ENCODE measurements at places on chromosomes 2 and 18.

DNA sequence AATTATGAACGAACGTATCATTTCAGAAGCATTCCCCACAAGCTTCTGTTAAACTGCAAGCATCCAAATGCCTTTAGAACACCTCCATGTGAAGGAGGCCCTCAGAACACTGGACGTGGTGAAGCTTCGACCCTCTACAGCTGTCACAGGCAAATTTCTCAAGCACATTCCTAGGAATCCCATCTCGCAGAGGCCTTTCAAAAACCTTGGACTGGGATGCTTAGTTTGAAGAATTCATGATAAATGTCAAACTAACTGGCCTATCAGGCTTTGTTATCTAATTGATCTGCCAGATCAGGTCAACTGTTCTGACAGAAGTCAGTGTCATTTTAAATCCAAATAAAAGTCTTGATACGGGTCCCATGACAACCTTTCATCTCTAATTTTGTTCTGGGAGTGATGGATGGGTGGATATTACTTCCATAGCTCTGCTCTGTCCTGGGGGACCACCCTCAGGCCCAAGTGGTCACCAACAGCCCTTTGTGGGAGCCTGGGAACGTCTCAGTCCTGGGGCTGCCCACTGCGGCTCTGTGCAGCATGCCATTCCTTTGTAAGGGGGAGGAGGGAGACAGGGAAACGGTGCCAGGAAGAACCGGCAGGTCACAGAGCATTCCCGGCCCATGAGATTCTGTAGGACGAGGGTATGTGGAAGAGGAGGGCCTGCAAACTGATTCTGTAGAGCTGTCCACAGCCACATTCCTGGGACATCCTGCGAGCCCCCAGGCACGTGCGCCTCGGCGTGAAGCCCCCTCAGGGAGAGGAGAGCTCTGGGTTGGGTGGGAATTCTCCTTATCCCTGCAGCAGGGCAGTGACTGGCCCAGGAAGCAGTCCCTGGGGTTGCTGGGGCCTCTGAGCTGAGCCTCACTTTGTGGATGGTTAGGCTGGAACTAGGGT, 59.1 kb upstream of the PXDN start:
- no peak for DNase-seq

- DNase-seq: no peak
These were observed 22.5 kb downstream of the MAP3K2 start for GRCh38 chr2:127365211-127365643.

- DNase-seq: no peak
These were observed 374.8 kb downstream of the SLC4A3 start for GRCh38 chr2:220002251-220002650.

DNA sequence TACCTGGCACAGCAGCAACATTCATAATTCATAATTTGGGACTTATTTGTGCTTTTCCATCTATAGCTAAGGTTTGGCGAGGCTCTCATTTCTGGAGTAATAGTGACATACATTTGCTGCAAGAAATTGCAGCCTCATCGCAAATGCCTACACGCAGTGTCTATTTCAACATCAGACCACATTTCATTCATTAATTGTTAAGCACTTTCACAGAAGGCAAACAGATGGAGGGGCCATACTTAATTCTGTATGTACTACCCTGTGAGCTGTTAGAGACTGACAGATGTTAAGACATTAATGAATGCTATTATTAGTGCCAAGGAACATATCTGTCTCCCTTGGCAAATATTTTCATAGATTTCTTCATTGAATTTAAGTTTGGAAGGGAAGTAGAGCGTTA, 125.7 kb downstream of the UXS1 start:
- no peak for DNase-seq
